RPMI7951 (cell line): ENCODE measurements at places on chromosomes 11 and 22.

GRCh38 chr11:15266999-15267398 lies 152.3 kb downstream of the INSC start:
- no peak for DNase-seq

- DNase-seq = no peak
Measured at GRCh38 chr11:84870486-84870885, 756.7 kb downstream of the DLG2 start.

DNA sequence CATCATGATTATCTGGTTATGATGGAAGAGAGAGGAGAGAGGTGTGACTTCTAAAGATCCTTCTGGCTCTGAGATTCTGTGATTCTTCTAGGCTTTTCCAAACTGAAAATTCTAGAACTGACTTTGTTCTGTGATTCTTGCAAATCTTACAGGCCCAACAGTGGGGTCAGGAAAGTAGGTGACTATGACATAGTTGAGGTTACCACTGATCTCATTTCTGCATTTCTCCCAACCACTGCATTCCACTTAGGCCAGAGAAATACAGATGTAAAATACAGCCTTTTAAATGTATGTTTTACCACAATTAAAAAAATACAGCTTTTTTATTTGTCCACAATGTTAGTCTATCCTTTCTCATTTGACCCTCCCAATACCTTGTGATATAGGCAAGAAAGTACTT lies 83.7 kb downstream of the STIM1 start:
- DNase-seq = peak; percentile 73

- no peak for DNase-seq
Measured at GRCh38 chr22:31605851-31606585, 56.0 kb downstream of the PISD start.

DNA sequence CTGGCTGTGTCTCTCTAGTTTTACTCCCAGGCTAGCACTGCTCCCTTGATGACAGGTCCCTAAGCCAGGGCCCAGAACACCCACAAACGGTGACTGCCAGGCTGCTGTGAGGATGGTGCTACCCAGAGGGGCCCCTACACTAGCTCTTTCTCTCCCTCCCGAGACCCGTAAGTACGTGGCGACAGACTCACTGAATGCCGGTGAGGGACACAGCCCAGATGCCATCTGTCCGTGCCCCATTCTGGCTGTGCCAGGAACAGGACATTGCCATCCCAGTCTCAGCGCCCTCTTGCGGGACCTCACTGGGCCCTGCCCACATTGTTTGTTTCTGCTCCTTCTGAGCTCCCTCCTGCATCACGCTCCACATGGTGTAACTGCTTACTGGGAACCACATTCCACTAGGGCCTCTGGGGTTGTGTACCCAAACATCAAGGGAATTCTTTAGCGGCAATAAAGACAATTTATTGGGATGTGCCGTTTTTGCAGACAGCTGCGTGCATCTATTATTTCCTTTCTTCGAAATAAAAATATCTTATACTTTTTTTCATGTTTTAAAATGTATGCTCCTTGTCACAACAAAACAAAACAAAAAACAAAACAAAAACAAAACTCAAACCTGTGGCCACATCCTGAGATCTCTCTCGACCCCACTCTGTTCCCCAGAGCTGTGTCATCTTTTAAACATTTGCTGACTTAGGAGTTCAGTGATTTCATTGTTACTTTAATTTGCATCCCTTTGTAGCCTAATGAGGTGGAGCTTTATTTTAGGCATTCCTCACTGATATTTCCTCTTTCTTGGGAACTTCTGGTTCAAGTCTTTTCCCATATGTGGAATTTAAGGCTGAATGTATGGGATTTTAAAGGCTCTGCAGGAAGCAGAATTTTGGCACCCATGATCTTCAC lies 4.4 kb upstream of the TPCN2 start:
- DNase-seq = peak; percentile 67

DNA sequence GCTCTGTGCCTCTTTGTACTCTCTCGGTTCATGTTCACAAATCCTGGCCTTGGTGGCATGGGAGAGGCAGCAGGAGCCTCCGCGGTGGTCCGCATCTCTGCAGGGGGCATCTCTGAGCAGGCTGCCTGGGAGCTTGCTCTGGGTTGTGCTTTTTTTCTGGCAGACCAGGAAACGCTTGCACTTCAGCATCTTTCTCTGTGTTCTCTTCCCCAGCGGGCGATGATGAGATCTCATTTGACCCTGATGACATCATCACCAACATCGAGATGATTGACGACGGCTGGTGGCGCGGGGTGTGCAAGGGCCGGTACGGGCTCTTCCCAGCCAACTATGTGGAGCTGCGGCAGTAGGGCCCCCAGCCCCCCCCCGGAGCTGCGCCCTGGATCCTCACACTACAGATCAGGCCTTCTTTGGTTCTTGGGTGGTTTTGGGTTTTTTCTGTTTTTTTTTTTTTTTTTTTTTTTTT lies 36.5 kb downstream of the CTTN start:
- DNase-seq = no peak

GRCh38 chr11:66328302-66329144 lies 7.7 kb downstream of the RIN1 start:
- peak; percentile 79 for DNase-seq

DNA sequence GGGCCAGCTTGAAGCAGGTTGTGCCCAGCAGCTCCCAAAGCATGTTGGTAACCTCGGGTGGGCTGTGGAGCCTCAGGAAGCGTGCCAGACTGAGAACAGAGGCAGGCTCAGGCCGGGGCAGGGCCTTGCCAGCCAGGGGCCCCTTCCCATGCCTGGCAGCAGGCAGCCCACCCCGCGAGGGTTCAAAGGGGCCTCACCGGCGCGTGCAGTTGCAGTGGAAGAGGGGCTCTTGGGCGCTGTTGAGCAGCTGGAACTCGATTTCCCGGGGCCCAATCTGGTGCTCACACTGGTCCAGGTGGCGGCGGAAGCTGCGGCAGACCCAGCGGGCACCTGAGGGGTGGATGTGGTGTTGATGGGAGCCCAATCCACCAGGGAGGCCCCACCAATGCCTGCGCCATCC lies 3.6 kb downstream of the PLA2G3 start:
- DNase-seq = no peak

- DNase-seq = no peak
Measured at GRCh38 chr11:94857337-94857736, 89.2 kb downstream of the AMOTL1 start.

- DNase-seq = no peak
Measured at GRCh38 chr22:26579331-26579886, 10.5 kb downstream of the TPST2 start.

GRCh38 chr11:57180081-57180561 lies 1.6 kb upstream of the LRRC55 start:
- no peak for DNase-seq

DNA sequence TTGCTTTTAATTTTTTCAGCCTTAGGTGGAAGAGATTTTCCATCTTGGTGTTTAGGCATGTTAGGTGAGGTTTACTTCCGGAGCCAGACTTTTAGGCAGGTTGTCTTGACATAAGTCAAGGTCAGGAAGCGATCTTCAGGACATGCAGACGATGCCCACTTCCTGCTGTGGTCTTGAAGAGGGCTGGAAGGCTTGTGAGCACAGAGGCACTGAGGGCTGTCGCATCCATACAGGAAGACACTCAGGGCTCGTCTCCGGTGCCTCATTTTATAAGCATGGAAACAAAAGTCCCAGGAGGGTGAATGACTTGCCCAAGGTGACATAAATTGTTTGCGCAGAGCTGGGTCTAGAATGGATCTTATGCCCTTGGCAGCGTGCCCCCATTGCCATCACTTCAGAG lies 30.8 kb downstream of the MARK2 start:
- DNase-seq = no peak

DNA sequence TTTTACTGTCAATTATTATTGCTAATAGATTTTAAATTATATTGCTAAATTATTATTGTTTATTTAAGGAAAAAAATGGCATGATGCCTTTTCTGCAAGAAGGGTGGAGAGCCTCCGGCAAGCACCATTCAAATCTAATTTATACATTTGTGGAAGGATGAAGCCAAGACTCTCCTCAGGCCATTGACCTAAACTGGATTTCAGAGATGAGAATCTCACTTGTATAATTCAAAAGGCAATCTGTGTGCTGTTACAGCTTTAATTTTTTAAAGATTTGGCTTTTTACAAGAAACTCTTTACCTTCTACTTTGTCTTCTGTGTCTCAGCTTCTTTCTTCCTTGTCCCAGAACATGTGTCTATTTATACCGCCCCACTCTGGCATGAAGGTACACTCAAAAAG lies 722.5 kb downstream of the ETS1 start:
- DNase-seq = no peak

GRCh38 chr11:70324376-70325115 lies 54.1 kb downstream of the PPFIA1 start:
- DNase-seq = no peak

DNA sequence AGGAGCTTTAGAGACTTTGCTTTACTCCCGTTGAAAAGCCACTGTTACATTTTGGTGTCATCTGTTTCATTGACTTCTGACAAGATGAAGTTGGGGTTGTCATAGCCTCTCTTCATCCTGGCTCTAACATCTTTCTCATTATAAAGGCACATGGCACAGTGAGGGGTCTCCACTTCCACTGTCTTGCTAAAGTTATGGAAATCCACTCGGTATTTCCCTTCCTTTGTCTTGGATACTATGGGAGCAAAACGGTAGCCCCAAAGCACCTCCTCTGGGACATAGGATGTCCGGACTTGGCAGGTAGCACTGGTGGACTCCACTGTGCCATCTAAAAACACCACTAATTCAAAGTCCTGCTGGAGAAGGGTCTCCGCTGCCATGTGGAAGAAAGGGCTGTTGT lies 28.0 kb downstream of the KCNJ1 start:
- no peak for DNase-seq

DNA sequence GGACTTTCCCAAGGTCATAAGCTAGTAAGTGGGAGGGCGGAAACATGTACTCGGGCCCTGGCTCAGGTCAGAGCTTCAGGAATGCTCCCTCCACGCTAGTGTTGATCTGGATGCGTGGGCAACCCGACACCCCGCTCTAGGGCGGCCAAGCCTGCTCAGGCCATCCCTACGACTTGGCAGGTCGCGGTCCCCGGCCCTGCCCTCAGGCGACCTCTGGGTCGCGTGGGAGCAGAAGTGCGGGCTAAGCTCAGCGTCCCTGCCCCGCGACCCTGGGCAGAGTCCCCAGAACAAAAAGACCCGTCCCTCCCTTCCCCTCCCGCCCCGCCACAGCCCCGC lies 781 bp upstream of the TEF start:
- DNase-seq = peak; percentile 89

GRCh38 chr11:112744041-112744440 lies 217.2 kb upstream of the NCAM1 start:
- DNase-seq = no peak

DNA sequence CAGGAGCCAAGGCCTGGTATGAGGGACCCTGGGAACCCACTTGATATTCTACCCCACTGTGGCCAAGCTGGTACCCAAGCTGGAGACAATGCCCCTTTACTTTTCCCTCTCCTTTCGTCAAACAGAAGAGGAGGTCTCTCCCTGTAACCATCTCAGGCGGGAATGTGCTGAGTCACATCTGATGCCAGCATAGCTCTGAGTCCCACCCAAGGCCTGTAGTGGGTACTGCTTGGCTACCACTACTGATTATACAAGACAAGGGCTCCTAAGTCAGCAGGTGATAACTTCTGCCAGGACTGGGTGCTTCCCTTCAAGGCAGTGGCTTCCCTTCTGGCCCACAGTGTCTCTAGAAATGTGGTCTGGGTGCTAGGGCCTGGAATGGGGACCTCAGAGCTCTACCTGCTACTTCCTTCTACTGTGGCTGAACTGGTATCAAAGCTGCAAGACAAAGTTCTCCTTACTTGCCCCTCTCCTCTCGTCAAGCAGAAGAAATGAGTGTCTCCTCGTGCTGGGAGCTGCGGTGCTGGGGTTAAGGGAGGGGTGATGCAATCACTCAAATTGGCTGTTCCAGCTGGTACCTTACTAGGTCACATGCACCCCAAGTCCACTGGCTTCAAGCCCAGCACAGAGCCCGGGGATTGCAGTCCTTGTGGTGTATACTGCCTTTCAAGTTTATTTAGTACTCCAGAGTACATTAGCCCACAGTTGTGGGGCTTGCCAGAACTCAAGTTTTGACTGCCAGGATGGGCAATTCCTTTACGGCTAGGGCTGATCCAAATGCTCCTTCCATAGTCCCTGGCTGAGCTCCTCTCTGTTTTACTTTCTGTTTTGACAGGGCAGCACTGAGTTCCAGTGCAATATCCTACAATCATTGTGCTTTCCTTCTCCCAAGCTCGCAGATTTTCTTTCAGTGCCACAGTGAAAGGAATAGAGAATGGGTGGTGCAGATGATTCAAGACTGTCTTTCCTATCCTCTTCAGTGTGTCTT lies 419.7 kb upstream of the CNTN5 start:
- DNase-seq = no peak

DNA sequence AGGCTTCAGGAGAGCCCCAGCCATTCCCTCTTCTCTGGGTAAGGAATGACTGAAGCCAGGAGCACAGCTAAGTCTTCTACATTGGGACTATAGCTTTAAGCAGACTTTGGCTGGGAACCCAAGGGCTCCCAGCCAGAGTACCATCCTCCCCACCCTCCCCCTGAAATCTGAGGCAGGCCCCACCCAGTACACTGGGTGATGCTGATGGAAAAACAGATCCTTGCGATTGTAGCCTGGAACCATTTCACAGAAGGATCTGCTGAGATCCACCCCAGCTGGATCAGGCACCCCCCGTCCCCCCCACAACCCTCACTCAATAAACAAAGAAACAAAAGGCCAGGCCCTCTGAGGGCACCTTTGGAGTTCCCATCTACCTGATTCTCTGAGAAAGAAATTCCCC lies 39.8 kb downstream of the IL18BP start:
- peak; percentile 71 for DNase-seq

GRCh38 chr11:8102296-8102915 lies 21.4 kb downstream of the TUB start:
- no peak for DNase-seq

DNA sequence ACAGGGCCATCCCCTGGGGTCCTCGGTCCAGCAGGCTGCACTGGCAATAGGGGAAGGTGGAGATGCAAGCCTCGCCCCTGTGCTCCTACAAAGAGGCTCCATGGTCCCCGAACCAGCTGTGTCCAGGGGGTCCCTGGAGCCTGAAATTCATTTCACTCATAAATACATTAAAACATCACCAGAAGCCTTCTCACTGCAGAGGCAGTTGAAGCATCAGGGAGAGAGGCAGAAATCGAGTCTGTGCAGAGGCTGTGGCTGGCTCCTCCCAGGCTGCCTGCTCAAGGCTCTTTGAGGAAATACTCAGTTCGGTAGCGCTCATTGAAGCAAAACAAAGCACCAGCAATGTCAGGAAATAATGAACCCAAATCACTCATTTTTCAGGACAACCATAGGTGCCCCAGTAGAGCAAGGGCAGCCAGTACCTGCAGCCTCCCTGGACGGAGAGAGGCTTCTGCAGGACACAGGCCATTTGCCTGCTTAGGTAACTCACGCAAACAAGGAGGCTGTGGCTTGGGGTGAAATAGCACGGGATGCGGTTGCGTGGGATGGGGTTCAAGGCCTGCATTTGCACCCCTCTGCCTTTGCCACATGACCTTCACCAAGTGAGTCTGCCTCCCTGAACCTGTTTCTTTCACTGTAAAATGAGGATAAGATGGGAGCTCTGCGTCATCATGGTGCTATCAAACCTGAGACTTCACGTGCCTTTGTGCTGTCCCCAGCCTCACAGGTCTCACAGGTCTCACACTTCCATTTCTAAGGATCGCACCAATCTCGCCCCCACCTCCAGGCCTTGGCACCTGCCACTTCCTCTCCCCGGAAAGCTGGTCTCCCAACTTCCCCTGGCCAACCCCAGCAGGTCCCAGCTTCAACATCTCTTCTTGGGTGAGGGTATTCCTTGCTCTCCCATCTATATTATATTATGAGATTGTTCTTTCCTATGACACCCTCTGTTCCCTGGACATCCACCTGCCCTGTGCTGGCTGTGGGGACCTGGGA lies 84.3 kb upstream of the SHISAL1 start:
- DNase-seq = no peak
